Right ventricle myocardium superior (tissue), 1 donor: ENCODE measurements at places on chromosomes 3 and 15. TPM values are rescaled to one million over a fixed set of nuclear protein-coding genes. Genes with fewer than 3 reads are reported as not detected.

The WNT5A gene
- total RNA-seq: 6.7 TPM

The GOLGA6L7 gene
- total RNA-seq: not detected

GRCh38 chr15:70060993-70061305 is 36.8 kb downstream of the TLE3 start:
- DNase-seq: no peak

DNA sequence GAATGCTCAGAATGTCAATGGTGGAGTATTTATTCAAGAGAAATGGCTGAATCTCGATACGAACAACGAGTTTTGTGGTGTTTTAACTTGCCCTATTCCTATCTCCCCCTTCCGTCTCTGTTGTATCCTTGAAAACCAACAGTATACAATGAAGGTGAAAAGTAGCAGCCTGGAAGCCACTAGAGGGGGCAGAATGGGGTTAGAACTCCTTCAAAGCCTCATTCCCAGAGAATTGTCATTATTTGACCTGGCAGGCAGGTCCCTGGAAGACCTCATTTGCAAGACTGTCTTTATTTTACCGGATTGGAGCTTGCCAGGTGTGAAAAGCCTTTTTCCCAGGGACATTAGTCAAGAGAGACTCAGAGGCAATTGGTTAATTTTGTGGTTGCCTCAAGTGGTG is 139.4 kb downstream of the LRRC28 start:
- DNase-seq: no peak

GRCh38 chr15:92625251-92625980 is 30.2 kb downstream of the FAM174B start:
- DNase-seq: no peak
